HepG2 (cell line): ENCODE measurements at places on chromosomes 2 and 18.

DNA sequence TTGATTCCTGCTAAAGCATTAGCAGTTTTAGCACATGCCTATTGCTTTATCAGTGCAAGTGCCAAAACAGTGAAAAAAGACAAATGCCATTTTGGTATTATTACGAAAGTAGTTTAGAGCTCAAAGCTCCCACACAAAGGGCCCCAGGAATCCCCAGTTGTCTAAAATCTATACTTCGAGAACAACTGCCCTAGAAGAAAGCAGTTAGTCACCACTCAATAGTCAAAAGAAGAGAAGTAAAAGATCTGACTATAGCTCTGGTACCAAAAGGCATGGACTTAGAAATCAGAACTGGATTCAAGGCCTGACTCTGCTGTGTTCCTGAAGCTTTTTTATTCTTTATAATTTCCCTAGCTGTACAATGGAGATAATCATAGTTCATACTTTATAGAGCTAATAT lies 21.8 kb downstream of the SCN3A start:
- no peak for DNase-seq

GRCh38 chr2:145159676-145160075 lies 639.8 kb upstream of the ZEB2 start:
- DNase-seq = no peak

GRCh38 chr2:36406296-36406695 lies 50.7 kb downstream of the CRIM1 start:
- no peak for DNase-seq

GRCh38 chr2:98013407-98014042 lies 17.8 kb upstream of the TMEM131 start:
- peak; percentile 71 for DNase-seq

GRCh38 chr2:128750328-128751165 lies 431.9 kb upstream of the HS6ST1 start:
- no peak for DNase-seq

DNA sequence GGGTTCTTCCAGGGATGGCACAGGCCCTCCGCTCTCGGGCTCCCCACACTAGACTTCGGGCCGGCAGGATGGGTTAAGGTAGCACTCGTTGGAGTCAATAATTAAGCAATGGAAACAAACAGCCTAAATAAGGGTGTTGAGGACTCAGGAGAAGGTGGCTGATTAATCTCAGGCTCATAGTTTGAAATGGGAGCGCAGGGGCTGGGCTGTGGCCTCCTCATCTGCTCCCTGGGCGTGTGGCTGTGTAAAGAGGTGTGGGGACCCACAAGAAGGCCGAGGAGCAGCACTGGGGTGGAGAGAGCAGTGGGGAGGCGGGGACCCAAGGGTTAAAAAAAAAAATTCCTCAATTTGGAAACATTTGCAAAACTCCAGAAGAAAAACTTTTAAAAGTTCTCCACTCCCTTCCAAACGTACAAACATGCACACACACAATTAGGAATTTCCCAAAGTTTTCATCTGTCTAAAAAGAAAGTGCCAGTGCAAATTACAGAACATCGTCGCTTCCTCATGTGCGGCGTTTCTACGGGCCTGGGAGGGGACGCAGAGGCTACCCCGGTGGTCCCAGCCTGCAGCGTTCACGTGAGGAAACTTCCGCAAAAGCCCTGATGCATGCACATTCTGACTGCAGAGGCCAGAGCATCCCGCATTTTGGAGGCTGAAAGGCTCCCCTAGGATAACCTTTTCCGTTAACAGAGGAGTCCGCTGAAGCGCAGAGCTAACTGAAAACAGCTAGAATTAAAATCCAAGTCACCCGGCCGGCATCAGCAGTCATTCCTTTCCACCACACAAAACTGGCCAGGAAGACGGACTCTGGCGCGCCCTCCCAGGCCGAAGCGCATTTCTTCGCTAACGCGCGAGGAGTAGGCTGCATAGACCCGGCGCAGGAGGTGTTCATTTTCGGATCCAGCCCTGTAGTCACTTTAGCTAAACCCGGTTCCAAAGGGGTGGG lies 1.0 kb upstream of the TUBB6 start:
- no peak for DNase-seq

DNA sequence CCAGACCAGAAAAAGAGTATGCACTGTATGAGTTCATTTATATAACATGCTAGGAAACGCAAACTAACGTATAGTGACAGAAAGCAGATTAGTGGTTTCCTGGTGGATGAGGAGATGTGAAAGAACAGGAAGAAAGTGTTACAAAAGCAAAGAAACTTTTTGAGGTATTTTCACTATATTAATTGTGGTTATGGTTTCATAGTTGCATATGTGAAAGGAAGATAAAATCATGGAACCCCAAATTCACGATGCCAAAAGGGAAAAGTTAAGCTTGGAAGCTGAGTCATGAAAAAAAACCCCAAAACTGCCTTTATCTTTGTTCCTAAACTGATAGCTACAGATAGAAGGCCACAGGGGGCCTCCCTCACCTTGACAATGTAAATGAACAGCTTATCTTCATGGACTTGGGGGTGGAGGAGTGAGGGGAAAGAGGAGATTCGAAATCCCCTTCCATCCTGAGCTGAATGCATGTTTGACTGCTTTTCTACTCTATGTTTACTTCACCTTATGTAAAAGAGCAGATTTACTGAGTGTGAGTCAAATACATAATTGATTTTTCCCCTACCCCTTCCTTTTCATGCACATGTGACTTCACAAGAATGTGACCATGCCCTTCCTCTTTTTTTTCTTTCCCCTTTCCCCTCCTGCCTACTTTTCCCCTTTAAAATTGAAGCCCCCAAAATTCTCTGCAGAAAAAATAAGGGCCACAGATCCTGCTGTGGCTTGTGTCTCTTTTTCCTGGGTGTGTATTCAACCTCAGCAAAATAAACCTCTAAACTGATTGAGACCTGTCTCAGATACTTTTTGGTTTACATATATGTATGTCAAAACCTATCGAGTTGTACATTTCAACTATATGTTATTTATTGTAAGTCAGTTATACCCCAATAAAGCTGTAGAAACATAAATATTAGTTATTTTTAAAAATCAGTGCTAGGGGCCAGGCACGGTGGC lies 100.1 kb upstream of the TLK1 start:
- DNase-seq = peak; percentile 32

- no peak for DNase-seq
Measured at GRCh38 chr18:13530879-13531387, 195.4 kb downstream of the FAM210A start.

DNA sequence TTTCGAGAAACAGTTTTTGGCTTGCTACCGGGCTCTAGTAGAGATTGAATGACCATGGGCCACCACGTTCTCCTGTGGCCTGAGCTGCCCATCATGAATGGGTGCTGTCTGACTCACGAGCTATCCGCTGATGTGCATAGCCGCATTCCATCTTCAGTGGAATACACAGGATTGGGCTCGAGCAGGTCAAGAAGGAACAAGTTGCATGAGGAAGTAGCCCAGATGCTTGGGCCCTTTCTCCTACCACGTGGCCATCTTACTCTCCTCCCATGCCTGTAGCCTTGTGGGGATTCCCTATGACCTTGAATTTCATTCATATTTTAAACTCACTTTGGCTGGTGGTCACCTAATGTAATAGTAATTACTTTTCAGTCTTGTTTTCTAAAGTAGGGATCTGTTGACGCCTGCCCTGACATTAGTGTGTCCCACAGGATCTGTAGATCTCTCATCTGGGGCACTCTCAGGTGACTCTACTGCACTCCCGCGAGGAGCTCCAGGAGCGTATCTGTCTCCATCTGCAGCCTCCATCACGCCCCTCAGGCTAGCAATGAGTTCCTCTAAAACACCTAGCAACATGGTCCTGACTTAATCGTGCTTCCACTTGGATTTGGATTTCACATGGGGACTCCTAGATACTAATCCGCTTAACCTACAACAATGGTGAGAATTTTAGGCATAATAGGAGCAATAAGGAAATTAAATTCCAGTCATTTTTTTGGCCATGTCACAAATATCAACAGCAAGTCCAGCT lies 67.8 kb downstream of the PSMG2 start:
- no peak for DNase-seq

DNA sequence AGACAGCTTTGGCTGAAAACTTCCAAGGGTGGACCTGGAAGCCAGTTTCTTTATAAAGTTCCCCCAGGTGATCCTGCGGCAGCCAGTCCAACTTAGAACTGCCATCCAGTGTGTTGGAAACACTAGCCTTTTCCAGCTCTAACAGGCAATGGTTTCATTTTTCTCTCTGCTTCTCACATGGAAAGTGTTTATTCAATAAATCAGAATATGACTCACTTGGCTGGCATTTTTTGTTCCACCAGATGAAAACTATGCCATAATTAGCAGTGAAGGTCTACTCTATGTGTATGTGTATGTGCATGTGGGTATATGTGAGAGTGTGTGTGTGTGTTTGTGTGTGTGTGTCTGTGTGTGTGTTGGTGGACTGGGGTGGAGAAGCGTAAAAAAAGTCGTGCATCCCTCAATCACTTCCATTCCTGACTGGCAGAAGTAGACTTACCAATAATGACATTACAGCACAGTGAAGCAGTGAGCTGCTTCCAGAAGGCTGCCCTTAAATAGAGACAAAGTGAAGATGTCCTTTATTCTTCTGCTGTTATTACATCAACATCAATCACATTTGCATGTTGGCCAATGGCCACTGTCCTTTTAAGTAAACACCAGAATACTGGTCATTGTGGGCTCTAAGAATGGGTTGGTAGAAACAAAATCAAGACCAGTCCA lies 90.9 kb upstream of the SETBP1 start:
- DNase-seq = no peak

DNA sequence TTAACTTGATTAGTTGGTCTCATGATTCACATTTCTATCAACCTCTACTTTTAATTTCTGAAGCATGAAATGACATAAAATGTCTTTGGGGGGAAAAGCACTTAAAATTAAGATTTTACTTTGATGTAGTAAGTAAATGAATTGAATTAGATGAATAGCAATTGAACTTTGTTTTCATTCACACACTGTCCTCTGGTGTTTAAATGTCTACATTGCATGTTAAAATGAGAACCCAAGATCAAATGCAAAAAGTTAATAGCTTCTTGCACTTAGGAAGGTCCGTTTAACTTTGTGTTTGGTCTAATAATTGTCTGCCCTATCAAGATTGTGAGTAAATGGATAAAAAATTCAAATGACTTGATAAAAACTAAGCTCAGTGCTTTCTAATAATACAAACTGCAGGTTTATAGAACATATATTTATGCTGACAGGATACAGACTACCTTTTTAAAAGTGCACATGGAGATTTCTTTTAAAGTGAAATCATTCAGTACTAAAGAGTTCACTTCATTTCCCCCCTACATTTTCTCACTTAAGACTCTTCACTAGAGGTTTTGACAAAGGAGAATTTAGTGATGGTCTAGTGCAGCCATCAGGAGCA lies 156.2 kb upstream of the NABP1 start:
- peak; percentile 40 for DNase-seq

DNA sequence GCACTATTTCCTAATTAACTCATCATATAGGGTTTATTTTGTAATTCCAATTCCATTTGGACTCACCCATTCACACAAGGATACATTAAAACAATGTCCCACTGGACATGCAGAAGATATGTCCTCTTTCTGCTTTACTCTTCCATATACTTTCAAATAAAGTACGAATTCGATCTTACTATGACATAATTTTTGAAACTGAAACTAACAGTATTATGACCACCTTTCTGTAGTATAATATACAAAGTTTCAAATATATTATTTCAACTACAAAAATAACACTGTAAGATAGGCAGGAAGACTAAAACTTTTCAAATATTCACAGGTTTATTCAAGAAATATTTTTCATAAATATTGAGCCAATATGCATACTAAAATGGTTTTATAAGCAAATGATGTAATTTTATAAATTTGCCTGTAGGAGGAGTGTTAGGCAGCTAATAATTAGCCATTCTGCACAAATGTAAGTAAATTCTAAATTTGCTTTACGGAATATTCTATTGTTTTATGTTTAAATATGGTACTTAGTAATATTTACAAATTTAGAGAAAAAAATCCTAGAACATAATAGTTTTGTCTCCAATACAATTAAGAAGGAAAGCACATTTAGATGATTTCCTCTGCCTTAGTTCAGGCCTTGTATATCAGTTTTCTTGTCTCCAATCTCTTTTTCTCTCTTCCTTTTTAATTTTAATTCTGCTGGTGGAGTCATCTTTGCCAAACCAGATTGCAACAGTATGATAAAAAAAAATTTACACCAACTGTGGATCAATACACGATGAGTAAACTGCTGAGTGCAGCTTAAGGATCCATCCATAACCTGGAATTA lies 85.9 kb downstream of the CERKL start:
- DNase-seq = no peak

DNA sequence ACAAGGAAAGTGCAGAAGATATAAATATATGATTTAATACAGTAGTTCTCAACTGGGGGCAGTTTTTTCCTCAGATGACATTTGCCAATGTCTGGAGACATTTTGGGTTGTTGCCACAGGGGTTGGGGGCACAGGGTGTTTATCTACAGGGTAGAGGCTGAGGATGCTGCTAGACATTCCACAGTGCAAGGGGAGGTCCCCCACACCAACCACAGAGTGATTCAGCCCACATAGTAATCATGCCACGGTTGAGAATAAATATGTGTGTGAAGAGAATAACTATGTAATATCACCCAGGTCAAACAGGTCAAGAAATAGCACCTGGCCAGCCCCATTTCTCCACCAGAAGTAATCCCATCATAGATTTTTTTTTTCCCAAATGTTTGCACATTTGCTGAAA lies 17.9 kb downstream of the DYSF start:
- no peak for DNase-seq

DNA sequence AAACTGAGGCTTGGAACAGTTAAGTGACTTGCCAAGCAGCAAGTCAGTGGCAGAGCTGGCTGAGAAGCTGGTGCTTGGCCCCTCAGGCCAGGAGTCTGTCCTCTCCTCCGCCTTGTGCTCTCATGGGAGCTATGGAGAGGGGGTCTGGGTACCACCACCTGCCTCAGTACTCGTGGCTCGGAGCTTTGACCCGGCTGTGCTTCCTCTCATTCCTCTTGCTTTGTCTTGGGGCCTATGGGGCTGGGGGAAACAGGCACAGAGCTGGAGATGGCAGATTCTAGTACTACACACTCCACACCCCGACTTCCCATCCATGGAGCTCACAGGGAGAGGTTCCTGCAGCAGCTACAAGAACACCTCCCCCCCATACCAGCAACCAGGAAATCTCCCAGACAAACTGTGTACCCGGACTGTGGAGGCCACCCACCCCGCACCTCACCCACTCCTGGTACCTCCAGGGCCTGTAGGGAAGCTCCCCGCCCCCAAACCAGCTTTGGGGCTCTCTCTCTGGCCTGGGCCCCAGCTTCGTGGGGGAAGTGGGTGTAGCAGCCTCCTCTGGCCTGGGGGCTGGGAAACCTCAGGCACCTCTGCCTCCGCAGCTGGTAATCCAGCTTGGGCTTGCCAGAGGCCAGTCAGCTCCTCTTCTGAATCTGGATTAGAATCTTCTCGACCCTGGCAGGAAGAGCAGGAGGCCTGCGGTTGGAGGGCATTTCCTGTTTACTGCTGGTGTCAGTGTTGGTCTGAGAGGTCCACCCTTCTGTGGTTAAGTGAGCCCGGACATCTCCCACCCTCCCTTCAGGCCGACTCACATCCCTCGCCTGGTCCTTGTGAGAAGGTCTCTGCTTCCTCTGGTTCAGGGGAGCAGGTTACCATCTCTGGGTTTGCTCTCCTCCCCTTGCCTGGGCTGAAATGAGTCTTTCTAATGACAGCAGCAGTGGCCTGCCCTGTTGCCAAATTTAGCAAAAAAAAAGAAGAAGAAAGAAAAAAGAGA lies 22.3 kb upstream of the RHOB start:
- no peak for DNase-seq
